ENCODE measurements at places on chromosomes 11 and 22. TPM values are rescaled to one million over a fixed set of nuclear protein-coding genes. Genes with fewer than 3 reads are reported as not detected.
A peak's percentile ranks its signal among the peaks of the same experiment; 100 is the strongest.

NPAS4 gene
- total RNA-seq = 0.08 TPM

ZBTB16 gene
- total RNA-seq = 0.21 TPM

KCNQ1OT1 gene
- 1.3 TPM for total RNA-seq

GRCh38 chr11:44726283-44727113 is at the start of gene TSPAN18:
Gene TSPAN18, plus strand, starts transcription at chr11:44726962. Its CDS starts 179,455 bp downstream, at chr11:44906417.
- no peaks in the 10 kb centered on the region for H3K36me3 ChIP-seq
- DNase-seq = no peak
- no peak within 1 kb of the TSS for H3K27ac ChIP-seq

- H3K27ac ChIP-seq = peak overlapping the region; percentile 93
- H3K27me3 ChIP-seq = no peaks in the 10 kb centered on the region
- peaks cover 58% of the 10 kb centered on the region for H3K4me1 ChIP-seq
- H3K36me3 ChIP-seq = peaks cover 5% of the 10 kb centered on the region
- peak overlapping the region; percentile 78 for H3K4me3 ChIP-seq
Measured at GRCh38 chr11:834371-835316, 1.9 kb downstream of the CD151 start.

HORMAD2 gene
- not detected for total RNA-seq

ART1 gene
- not detected for total RNA-seq

DRD4 gene
- 0.95 TPM for total RNA-seq

GRCh38 chr22:20110359-20110985 is 5.4 kb upstream of the RANBP1 start:
- no peak overlapping the region for H3K27ac ChIP-seq
- H3K27me3 ChIP-seq = no peaks in the 10 kb centered on the region
- H3K4me1 ChIP-seq = peaks cover 8% of the 10 kb centered on the region
- DNase-seq = no peak

All from Panc1 (cell line).